ENCODE measurements at places on chromosomes 5 and 9.

GRCh38 chr5:68415177-68416085, 199.9 kb downstream of the PIK3R1 start:
- DNase-seq: no peak

- no peak for DNase-seq
Measured at GRCh38 chr5:56064984-56065383, 70.2 kb upstream of the IL6ST start.

GRCh38 chr9:81313877-81314276, 375.5 kb downstream of the TLE1 start:
- DNase-seq: no peak

DNA sequence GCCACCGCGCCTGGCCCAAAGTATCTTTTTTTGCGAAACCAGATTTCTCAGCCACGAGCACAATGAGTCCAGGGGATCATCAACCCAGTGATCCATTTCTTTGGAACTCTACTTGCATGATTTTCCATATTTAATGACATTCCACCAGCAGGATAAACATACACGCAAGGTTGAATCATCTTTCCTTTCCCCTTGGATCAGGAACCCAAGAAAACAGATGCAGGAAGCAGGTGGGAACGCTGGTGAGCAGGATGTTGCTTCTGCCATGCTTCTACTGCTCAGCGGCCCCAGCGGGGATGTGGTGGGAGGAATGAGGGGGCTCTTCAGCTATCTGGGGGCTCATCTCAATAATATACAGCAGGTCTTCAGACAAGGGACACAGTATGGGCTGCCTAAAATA, 118.2 kb downstream of the SEC61B start:
- no peak for DNase-seq

- DNase-seq: no peak
Measured at GRCh38 chr5:81167544-81167943, 65.6 kb upstream of the CKMT2 start.

Data from CD4-positive, alpha-beta T cell treated with Interleukin-17A for 1 hour (primary cell).